Activated effector memory CD4-positive, alpha-beta T cell treated with Interleukin-2 at 50 U/mL for 16 hours (primary cell): ENCODE measurements at places on chromosomes 2 and 18.

DNA sequence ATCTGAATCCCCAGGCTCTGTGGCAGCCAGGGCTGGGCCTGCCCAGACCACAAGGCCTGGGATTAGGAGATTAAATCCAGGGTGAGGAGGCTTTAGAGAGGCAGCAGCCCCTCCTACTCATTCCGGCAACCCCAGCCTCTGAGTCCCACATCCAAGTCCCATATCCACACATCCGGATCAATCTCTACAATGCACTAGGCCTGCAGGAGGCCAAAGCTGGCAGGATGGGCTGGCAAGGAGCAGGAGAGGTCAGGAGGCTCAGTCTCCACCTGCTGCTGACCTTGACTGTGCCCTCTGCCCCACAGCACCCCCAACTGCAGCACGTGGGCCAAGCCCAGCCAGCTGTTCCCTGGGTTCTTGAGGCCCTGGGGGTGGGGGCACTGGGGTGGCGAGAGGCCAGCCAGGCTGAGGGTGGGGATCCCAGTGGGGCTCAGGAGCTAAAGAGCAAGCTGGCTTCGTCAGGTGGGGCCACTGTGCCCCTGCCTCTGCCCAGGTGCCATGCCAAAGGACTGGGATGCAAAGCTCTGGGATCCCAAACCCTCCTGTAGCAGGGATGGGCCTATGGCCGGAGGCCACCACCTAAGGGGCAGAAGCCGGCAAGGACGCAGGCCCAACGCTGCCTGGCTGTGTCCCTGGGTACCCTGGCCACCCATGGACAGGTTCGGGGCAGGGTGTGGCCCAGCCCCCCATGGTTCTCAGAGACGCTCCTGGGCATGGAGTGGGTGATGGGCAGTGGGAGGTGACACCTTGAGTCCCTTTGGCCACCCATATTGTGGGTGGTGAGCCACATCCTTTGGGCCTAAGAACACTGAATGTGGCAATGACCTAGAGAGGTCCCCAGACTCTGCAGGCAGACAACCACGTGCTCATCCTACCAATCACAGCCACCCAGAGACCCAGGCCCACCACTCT is 3.2 kb downstream of the KIF1A start:
- DNase-seq = no peak

GRCh38 chr2:136243638-136244535 is 125.9 kb upstream of the CXCR4 start:
- no peak for DNase-seq

- no peak for DNase-seq
These were observed 569.3 kb downstream of the TDRD15 start for GRCh38 chr2:21693081-21693480.

- no peak for DNase-seq
These were observed 58.6 kb upstream of the KLF7 start for GRCh38 chr2:207224381-207224780.

- DNase-seq = no peak
These were observed 14.2 kb downstream of the ECEL1 start for GRCh38 chr2:232473467-232473890.

- no peak for DNase-seq
These were observed 8.2 kb downstream of the TTC32 start for GRCh38 chr2:19893520-19894133.

DNA sequence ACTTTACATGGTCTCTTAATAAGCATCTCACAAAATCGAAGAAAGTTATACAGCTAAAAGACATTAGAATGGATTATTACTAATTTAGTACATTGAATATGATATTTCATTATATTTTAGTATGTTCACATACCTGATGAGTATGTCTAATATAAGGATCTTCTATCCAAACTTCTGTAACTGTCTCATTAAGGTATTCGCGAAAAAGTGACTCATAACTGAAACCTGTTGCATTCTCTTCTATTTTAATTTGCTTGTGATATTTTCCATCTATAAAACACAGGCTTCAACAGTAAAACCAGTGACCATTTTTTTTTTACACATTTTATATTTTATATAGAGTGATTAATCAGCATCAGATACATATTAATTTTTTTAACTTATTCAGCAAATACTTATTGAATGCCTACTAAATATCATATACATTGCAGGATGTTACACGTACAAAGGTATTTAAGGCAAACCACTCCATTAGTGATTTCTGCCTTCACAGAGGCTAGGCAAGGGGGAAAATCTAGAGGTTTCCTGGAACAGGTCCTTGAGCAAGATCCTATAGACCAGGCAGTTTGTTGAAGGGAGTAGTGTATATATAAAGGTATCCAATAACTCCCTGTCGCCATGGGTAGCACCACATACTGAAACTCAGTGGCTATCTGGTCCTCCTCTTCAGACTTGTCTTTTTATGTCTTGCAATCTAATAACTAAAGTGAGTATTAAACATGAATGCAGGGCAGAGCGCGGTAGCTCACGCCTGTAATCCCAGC is 9.3 kb downstream of the MITD1 start:
- no peak for DNase-seq

GRCh38 chr18:58625839-58626238 is 3.1 kb downstream of the ALPK2 start:
- no peak for DNase-seq

GRCh38 chr2:112293636-112294401 is 18.4 kb downstream of the ZC3H6 start:
- no peak for DNase-seq

GRCh38 chr2:14558335-14558919 is 74.1 kb upstream of the LRATD1 start:
- no peak for DNase-seq
